ENCODE measurements at places on chromosomes 11 and 22.

DNA sequence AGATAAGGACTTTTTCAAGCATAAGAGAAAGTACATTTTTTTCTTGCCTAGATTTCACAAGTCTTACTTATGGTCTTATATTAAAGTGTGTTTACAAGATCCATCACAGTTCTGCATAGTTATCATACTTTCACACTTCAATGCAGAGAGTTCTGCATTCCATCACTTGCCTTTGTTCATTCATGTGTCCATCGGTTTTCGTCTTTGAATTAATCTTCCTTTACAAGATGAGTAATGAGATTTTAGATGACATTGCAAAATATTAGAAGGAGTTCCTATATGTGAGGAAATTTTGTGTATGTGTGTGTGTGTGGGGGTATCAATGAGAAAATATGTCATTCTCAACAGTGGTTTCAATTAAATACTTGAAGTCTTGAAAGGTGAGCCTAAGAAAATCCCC is 98.1 kb upstream of the GUCY1A2 start:
- DNase-seq: no peak

GRCh38 chr11:102423936-102424335 is 28.6 kb downstream of the TMEM123 start:
- no peak for DNase-seq

GRCh38 chr22:21686634-21687393 is 21.0 kb downstream of the PPIL2 start:
- DNase-seq: no peak

DNA sequence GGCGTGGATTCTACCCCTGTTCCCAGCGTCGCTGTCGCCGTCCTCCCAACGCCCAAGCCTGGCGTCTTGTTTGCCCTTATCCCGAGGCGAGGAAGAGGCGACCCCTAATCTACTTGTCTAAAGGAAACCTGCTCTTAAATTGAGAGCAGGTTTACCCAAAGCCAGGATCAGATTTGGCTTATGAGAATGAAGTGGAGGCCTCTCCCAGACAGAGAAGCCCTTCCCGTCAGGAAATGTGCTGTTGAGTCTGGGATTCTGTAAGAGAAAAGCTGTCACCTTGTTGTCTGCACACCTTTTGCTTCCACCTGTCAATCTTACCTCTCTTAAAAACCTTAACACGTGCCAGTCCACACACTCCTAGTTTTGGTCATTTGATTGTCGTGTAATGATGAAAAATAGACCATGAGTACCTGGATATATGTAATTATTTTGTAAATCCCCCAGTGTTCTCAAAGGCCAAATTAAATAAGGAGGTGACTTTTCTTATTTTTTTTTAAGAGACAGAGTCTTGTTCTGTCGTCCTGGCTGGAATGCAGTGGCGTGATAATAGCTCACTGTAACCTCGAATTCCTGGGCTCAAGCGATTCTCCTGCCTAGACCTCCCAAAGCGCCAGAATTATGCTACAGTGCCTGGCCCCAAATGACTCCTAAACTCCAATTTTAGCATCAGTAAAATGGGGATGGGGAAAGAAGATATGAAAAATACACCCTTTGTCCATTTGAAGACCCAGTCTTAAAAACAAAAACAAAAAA is 627 bp downstream of the GTF2H1 start:
- no peak for DNase-seq

- DNase-seq: no peak
These were observed 1082.0 kb upstream of the CNTN5 start for GRCh38 chr11:97938789-97939188.
